ENCODE measurements at places on chromosomes 5 and 9.

GRCh38 chr5:1190837-1191239 lies 10.6 kb upstream of the SLC6A19 start:
- DNase-seq = no peak

DNA sequence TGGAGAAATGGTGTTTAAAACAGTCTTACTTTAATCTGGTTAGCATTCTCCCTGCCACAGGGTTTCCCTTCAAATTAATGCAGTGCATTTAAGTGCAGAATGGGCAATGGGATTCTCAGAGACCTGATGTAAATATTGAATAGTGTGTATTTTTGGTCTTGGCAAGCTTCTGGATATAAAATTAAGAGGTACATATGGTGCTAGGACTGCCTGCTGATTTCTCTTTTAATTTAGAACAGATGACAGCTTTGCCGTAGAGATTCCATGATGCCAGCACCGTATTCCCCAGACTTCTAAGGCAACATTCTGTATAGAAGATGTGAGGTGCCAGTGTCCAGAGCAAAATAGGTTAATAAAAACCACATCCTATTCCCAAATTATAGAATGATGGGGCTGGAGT lies 1.9 kb downstream of the MTAP start:
- DNase-seq = no peak

DNA sequence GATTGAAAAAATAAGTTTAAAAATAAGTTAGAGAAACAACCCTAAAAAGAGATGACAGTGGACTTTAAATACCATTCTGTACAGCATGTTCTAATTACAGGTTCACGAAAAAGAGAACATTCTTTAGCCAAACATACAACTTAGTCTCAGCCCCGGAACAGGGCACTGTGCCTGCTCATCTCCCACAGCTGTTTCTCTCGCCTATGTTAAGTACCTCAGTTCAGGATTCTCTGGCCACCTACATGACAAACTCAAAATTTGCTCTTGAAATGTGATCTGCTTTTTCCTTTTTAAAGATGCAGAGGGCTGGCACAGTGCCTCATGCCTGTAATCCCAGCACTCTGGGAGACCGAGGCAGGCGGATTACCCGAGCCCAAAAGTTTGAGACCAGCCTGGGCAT lies 52.3 kb downstream of the MYO10 start:
- DNase-seq = no peak

- peak; percentile 36 for DNase-seq
Observed at GRCh38 chr9:99594056-99594780, 227.5 kb upstream of the NR4A3 start.

- DNase-seq = no peak
Observed at GRCh38 chr9:119675951-119676350, 306.7 kb upstream of the BRINP1 start.

- no peak for DNase-seq
Observed at GRCh38 chr5:57817924-57818323, 335.3 kb upstream of the ACTBL2 start.

- no peak for DNase-seq
Observed at GRCh38 chr9:110156416-110156815, 51.5 kb downstream of the C9orf152 start.

GRCh38 chr9:34654323-34655051 lies 2.5 kb downstream of the IL11RA start:
- peak; percentile 71 for DNase-seq

DNA sequence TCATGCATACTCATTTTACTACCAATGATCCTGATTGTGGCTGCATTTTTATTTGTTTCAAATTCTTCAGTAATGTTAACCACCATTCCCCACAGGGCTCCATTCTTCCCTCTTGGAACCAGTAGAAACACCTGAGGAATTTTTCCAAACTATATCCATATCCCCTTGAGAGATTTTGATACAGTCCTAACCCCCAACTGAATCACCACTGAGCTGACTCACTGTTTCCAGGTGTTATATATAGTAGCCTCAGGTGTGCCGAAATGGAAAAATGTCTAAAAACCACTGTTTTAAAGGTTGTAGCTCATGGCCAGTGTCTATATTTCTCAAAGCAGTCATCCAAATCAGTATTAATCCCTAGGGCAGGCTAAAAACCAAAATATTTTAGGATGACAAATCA lies 85.2 kb downstream of the MRPS27 start:
- DNase-seq = no peak

GRCh38 chr9:95478335-95478734 lies 38.4 kb downstream of the PTCH1 start:
- no peak for DNase-seq

DNA sequence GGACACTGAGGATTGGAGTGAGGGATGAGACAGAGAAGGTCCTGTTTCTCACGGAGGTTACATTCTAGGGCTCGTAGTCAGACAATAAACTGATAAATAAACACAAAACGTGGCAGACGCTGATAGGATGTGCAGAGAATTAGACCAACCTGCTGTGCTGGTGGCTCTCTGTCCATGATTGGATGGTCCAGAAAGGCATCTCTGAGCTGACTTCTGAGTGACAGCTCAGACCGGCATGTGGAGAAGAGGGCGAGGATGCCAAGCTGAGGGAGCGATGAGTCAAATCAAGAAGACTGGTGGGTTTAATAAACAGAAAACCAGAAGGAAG lies 132.3 kb upstream of the TAF11L2 start:
- no peak for DNase-seq

DNA sequence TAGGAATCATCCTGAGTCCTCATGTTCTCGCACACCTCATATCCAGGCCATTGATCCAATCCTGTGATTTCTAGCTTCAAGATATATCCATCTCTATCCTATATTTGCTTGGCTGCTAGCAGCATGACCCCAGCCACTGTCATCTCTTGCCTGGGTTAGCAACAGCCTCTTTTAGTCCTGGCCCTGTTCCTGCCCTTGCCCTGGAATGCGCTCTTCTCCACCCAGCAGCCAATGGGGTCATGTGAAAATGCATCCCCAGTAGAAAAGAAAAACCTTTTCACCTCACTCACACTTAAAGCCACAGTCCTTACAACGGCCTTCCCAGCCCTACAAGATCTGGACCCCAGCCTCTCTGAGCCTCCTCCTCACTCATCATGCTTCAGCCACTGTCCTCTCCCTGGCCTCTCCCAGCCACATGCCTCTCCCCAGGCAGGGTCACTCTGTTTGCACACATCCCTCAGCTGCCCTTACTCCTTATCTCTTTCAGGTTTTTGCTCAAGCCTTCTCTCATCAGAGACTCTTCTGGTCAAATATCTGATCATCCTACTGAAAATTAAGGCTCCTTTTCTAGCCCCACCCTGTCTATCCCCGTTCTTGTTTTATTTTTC lies 34.3 kb upstream of the NR3C1 start:
- DNase-seq = no peak

GRCh38 chr5:138875552-138875875 lies 379 bp upstream of the LRRTM2 start:
- DNase-seq = no peak

DNA sequence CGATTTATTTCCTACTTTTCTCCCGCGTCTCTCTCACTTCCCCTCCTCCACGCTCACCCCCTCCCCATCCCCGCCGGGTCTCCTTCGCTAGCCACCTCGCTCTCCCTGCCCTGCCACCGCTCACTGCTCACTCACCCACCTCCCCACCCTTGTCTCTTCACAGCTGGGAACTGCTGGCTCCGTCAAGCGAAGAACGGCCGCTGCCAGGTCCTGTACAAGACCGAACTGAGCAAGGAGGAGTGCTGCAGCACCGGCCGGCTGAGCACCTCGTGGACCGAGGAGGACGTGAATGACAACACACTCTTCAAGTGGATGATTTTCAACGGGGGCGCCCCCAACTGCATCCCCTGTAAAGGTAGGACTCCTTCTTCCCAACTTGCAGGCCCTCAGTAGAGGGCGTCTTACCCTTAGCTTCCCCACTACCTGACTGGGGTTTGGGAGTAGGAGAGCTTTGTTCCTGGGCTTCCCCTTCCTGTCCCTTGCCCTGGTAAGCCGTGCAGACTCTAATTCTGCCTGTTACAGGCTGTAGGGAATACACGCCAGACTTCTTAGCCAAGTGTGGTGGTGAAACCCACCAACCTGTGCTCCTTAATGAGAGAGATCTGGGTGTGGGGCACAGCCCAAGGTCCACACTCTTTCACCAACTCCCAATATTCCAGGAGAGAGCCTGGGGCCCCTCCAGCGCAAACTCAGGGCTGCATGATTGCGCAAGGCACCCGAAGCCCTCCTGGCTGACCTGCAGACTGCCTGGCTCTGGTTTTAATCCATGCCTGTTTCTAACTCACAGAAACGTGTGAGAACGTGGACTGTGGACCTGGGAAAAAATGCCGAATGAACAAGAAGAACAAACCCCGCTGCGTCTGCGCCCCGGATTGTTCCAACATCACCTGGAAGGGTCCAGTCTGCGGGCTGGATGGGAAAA lies 2.5 kb downstream of the FST start:
- peak; percentile 40 for DNase-seq

DNA sequence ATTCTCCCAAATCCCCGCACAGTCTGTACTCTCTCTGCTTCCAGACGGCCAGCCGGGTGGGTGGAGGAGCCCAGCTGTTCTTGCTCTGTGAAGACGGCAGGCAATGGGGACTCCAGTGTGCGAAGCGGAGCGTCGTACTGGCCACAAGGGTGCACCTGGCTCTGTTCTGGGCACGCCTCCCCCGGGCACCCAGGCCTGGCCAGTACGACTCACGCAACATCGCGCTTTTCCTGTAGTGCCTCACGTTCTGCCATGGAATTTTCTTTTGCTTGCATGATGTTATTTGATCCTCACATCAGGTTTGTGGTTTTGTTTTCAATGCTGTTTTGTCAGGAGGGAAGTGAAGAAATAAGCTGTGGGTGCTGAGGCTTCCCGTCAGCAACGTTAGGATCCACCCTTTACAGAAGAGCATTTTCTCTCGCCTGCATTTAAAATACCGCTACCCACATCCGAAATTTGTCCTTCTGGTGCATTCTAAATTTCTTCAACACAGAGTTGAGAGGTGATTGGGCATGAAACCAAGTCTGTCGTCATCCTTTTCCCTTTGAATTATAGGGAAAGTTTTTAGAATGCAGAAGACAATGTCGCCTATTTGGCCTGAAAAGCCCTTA lies 311.7 kb downstream of the TRIM36 start:
- no peak for DNase-seq

DNA sequence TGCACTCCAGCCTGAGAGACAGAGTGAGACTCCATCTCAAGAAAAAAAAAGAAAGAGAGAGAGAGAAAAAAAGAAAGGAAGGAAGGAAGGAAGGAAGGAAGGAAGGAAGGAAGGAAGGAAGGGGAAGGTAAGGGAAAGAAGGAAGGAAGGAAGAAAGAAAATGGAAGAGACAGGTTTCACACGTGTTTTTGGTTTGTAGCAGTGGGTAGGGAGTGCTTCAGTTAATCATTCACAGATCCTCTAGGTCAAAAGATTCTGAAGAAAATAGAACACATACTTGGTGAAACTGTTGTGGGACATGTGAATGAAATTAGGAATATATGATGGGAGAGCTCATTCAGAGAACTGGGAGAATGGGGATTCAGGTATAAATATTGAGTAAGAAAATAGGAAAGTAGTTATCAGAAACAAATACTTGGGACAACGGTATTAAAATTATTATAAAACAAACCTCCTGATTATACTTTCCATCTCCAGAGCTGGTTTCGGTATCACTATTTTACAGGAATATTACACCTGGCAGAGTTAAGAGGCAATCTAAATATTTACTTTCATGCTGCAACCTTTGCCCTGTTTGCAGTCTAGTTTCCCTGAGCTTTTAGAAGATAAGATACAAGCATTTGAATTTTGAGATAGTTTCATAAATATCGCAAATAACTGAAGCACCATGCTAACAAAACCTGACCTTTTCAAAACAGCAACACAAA lies 37.2 kb downstream of the MARVELD2 start:
- DNase-seq = no peak

GRCh38 chr5:143682246-143682905 lies 129.6 kb upstream of the HMHB1 start:
- no peak for DNase-seq

DNA sequence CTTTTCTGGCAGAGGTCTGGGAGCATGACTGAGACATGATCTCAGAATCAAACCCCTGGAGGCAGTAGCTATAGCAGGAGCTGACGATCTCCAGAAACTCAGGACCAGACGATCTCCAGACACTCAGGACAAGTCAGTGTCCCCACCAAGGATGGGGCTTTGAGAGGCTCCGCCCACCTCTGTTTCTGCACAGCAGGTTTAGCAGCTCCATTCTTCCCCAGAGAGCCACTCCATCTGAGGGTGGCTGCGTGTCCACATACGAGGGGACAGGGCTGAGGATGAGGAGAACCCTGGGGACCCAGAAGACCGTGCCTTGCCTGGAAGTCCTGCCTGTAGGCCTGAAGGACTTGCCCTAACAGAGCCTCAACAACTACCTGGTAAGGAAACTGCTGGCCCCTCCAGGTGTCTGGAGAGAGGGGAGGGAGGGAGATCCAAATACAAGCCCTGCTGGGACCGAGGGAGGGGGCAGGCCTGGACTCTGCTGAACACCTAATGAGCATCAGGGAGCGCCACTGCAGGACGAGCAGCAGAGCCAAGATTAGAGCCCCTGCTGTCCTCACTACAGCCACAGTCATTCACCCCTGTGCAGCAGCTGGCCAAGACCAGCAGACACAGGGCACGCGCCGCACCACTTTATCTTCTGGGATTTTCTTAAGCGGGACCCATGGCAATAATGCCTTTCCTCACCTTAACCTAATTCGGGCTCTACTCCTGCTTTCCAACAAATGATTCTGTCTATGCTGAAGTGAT lies at the start of gene GABRP:
GABRP (plus strand) TSS at position 228 of the 750 bp plus-strand sequence. CDS start 4,891 bp downstream, outside the sequence.
- no peak for DNase-seq

DNA sequence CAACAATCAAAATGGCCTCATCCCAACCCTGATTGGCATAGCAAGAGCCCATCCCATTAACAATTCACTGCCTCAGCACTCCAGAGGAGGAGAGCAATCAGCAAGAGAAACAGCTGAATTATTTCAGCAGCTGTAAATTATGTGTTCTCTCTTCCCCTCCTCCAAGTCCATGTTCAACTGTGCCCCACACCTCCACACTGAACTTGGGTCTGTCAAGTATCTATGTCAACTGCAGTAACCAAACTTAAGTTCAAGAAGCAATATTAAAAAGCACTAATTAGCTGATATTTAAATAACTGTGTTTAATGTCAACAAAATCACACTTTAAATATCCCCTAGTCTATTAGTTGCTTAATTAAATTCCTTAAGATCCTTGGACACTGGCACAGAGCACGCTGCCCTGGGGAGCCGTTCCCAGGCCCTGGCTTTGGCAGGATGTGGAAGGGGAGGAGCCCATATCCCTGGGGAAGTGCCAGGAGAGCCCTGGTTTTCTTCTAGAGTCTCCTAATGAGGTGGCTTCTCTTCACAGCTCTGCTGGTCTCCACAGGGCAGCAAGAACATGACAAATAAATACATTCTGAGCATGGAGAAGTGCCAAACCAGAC lies 50.6 kb downstream of the SIL1 start:
- DNase-seq = peak; percentile 68

DNA sequence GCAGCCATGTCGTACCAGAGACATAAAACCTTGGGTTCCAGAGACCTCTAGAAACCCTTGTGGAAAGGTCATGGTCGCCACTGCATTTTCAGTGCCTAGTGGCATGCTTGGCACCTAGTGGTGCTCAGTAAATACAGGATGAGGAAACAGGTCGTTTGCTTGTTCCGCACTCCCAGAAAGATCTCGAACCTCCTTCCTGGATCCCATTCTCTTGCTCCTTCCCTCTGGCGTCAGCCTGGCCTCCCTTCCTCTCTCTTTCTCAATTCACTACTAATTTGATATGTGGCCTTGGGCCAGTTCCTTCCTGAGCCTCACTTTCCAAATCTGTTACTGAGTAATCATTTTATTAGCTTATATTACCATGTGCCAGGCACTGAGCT lies 4.4 kb downstream of the NDST1 start:
- no peak for DNase-seq
